ENCODE measurements at places on chromosomes 13 and 19. TPM values are rescaled to one million over a fixed set of nuclear protein-coding genes. Genes with fewer than 3 reads are reported as not detected.

The PPP1R15A gene
- polyA plus RNA-seq = 45.9 TPM

The FCER2 gene
- 0.78 TPM for polyA plus RNA-seq

The HCST gene
- 4.7 TPM for polyA plus RNA-seq

The CRLF1 gene
- polyA plus RNA-seq = 14.8 TPM

The CEACAM20 gene
- not detected for polyA plus RNA-seq

- no peak for DNase-seq
Measured at GRCh38 chr13:37118016-37118415, 12.6 kb upstream of the CSNK1A1L start.

GRCh38 chr19:53927739-53928138, 18.7 kb downstream of the CACNG7 start:
- DNase-seq = peak; percentile 20

- peak; percentile 87 for DNase-seq
Measured at GRCh38 chr19:14496029-14496833, at the start of gene GIPC1. GIPC1 (minus strand) TSS chr19:14496127; CDS start chr19:14482976, 13,151 bp downstream.

GRCh38 chr13:21973437-21974125, 302.7 kb downstream of the FGF9 start:
- no peak for DNase-seq

DNA sequence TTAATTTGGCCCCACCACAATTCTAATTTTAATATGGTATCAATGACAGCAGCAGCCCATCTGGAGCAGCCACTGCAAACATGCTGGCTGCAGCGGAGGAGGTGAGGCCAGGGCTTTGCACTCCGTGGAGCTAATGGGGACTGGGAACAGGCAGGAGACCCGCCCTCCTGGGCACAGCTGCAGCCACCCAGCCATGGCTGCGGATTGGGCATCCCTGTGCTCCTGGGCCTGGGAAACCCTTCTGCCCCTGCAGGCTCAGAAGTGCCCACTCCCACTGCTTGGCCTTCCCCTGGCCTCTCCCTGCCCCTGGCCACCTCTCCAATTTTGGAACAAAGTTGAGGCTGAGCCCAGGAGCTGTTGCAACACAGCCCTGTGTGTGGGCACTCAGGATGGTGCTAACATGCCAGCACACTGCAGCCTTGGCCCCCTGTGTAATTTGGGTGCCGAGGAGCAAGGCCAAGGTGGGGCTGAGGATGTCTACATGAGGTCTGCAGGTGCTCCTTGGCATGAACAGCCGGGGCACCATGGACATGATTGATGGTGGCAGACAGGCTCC, 123.6 kb downstream of the PCDH9 start:
- no peak for DNase-seq

DNA sequence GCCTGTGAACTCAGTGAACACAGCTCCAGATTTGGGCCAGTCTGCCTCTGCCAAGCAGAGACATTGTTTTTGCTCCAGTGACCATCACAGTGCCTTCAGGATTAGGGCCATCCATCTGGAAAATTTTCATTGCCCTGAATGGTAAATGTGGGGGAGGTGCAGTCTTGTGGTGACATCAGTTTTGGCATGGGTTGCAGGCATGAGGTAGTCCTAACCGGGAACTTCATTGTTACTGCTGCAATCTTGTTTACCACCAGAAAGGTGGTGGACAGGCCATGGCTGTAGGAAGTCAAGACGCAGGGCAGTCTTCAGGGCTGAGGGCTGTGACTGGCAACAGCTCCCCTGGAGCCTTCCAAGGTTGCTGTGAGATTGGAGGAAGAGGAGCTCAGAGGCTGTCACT, 55.2 kb downstream of the SPATA13 start:
- DNase-seq = no peak

GRCh38 chr13:98722958-98723357, 29.5 kb downstream of the SLC15A1 start:
- DNase-seq = no peak

DNA sequence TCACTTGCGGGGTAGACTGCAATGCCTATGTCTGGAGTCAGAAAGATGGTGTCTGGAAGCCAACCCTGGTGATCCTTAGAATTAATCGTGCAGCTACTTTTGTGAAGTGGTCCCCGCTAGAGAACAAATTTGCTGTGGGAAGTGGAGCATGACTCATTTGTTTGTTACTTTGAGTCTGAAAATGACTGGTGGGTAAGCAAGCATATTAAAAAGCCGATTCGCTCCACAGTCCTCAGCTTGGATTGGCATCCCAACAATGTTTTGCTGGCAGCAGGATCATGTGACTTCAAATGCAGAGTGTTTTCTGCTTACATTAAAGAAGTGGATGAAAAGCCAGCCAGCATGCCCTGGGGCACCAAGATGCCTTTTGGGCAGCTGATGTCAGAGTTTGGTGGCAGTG, 9.5 kb upstream of the ERVV-1 start:
- no peak for DNase-seq

GRCh38 chr13:76387566-76387965, 498.6 kb downstream of the KCTD12 start:
- DNase-seq = no peak

DNA sequence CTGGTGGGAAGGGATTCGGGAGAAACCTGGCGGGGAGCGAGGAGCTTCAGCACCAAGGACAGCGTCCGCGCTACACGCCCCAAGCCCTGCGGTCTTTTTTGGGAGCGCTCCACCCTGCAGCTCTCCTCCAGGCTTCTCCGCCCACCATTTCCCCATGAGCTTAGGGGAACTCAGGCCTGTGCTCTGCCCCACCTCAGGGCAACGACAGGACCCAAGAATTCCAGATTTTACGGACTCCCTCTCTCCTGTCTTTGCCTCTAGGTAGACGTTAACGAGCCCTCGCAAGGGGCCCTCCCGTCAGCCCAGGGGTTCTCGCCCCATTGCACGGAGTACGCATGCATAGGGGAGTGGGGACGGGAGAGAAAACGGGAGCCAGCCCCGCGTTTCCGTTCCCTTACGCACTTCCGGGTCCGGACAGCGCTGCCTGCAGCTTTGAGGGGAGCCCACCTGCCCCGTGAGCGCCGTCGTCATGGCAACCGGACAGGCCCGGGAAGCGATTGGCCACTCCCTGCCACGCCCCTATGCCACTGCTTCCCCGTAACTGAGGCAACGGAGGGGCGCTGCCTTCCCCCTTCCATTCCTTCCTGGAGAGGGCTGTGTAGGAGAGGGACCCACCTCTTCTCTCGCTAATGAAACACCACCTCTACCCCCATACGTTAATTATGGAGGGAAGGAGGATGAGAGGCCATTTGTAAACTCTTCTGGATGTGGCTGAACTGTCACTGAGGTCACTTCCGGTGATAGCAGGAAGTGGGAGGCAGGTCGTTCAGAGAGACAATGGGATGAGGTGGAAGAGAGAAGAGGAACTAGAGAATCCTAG, 20.8 kb downstream of the NOVA2 start:
- DNase-seq = peak; percentile 16

- DNase-seq = peak; percentile 64
Measured at GRCh38 chr13:83377491-83377890, 504.8 kb downstream of the SLITRK1 start.

All from forelimb muscle (tissue), 1 donor.